Stimulated activated CD4-positive, alpha-beta T cell treated with anti-CD3 and anti-CD28 coated beads, TNF-alpha, amount 100 ng/mL, for 4 hours (primary cell): ENCODE measurements at places on chromosomes 12 and 14.

- DNase-seq, result no peak
These were observed 43.8 kb upstream of the PNMA1 start for GRCh38 chr14:73757876-73758391.

- no peak for DNase-seq
These were observed 82.7 kb upstream of the RPL10L start for GRCh38 chr14:46734286-46734685.

- DNase-seq, result no peak
These were observed 52.0 kb downstream of the CRACR2A start for GRCh38 chr12:3700861-3701260.

GRCh38 chr12:124603100-124603541, 35.7 kb upstream of the NCOR2 start:
- DNase-seq, result no peak

- DNase-seq, result no peak
These were observed 135.0 kb downstream of the NCOR2 start for GRCh38 chr12:124432376-124432775.

DNA sequence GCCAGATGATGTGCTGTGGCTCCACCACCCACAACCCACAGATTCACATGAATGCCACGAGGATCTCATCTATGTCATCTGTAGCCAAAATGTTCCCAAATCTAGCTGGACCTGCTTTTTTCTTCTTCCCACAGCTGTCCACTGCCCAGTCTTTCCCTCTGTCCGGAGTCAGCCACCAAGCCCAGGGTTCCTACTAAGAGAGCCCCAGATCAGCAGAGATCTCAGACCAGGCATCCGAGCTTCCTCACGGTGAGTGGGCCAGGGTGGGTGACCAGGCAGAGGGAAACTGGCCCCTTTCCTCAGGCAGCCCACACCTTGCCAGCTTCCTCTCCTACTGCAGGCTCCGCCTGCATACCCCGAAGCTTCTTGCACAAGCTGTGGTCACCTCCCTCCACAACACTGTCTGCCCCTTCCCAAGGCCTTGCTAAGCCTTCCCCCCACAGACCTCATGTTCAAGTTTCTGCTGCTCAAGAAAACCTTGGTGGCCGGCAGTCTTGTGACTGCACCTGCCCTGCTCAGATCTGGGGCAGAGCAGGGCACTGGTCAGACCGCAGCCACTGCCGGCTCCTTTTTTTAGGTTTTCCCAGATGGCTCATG, 81.4 kb downstream of the ACTN1 start:
- DNase-seq, result no peak

DNA sequence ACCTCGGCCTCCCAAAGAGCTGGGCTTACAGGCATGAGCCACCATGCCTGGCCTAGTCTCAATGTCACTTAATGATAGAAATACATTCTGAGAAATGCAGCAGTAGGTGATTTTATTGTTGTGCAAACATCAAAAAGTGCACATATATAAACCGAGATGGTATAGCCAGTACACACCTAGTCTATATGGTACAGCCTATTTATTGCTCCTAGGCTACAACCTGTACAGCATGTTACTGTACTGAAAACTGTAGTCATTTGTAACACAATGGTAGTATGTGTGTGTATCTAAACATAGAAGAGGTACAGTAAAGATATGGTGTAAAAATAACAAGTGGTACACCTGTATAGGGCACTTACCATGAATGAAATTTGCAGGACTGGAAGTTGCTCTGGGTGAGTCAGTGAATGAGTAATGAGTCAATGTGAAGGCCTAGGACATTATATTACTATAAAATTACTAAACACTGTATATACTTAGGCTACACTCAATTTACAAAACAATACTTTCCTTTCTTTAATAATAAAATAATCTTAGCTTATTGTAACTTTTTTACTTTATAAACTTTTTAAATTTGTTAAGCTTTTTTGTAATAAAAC, 166.7 kb upstream of the SYT1 start:
- DNase-seq, result no peak

DNA sequence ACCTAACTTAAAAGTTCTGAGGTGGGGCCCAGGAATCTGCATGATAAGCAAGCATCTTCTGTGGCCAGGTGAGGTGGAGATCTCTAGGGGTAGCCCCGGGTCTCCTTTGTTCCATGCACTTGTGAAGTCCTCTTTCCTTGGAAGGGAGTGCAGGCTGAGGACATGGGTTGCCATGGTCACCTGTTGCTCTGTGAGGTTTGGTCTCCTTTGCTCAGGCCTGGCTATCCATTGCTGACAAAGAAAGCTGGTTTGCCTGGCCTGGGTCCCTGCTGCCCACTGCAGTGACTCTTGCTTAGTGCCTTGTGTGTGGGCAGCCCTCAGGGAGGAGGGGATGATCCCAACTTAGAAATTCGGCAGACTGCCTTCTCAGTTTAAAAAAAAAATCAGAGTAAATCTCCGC, 11.1 kb downstream of the NRXN3 start:
- no peak for DNase-seq

DNA sequence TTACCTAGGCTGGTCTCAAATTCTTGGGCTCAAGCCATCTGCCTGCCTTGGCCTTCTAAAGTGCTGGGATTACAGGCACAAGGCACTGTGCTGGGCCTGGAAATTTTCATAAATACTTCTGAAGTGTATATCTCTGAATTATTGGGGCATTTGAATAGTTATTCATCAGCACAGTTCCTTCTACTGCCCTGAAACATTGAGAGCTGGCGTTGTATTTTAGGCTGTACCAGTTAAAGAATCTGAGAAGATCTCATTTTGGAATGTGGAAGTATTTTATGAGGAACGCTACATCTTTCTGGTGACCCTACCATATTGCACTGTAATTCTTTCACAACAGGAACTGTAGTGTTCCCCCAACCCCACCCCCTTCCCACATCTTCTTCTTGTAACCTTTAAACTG, 349.0 kb upstream of the RGS6 start:
- DNase-seq, result no peak

DNA sequence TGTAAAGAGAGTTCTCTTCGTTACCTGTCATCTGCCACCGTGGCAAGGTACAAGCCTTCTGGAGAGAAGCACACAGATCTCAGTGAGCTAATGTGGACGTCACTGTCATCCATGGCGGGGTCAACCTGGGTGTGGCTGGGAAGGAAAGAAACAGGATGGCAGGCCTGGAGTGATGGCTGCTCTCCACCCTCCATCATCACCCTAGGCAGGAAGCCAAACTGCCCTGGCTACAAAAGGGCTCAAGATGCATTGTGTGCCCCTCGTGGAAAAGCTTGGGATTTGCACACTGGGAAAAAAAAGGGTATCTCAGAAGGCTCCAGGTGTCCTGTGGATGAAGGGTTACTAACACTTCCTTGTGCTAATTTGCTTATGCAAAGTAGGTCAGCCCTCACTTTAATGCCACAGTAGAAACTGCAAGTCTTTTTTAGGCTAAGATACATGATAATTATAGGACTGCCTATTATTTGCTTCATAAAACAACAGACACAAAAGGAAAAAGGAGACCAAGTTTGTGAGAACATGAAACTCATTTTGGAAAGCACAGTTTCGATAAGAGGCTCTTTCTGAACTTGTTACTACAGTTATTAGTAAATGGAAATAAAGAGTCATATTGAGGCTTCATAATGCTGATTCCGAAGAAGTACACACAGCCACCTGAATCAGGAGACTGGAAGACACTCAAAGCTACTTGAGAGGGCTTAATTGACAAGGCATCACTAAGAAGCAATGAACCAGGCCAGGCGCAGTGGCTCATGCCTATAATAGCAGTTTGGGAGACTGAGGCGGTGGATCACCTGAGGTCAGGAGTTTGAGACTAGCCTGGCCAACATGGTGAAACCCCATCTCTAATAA, 18.9 kb downstream of the RFC5 start:
- DNase-seq, result no peak

- no peak for DNase-seq
These were observed 25.4 kb upstream of the ATXN2 start for GRCh38 chr12:111624540-111624939.

DNA sequence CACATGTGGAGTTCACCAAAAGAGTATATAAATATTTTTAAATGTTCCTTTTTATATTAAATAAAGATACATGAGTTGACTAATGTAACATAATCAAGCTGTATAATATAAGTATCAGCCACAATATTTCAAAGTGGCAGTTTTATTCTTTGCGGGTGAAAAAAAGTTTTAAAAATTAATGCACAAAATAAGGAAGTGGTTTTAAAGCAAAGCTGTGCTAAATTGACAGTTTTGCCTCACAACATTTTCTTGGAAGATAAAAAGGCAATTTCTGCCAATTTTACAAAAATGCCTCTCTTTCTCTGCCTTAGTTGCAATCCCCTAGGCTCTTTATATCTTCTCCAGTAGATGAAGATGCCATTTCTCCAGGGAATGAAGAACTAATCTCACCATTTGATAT, 719.1 kb downstream of the C12orf50 start:
- DNase-seq, result no peak

DNA sequence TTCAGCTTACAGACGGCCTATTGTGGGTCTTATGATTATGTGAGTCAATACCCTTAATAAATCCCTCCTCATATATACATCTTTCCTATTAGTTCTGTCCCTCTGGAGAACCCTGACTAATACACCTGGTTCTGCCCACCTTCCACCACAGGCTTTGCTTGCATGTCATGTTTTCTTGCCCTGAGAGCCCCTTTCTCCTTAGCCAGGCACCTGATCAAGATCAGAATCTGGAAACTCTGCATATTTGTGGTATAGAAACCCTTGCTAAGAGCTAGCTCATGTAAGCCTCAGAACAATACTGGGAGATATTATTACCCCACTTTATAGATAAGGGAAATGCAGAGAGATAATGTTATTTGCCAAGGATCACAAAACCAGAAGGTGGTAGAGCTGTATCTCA, 52.9 kb upstream of the JDP2 start:
- no peak for DNase-seq

DNA sequence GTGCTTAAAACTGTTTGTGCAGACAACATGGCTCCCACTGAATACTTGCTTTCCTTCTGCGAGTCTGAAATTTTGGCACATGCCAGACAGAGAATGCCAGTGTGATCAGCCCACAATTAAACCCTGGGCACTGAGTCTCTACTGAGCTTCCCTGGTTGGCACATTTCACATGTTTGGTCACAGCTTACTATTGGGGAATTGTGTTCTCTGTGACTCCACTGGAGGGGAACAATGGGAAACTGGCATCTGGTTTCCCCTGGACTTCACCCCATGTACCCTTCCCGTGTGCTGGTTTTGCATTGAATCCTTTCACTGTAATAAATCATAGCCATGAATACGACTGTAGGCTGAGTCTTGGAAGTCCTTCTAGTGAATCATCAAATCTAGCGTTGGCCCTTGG, 64.9 kb downstream of the EFCAB11 start:
- no peak for DNase-seq

DNA sequence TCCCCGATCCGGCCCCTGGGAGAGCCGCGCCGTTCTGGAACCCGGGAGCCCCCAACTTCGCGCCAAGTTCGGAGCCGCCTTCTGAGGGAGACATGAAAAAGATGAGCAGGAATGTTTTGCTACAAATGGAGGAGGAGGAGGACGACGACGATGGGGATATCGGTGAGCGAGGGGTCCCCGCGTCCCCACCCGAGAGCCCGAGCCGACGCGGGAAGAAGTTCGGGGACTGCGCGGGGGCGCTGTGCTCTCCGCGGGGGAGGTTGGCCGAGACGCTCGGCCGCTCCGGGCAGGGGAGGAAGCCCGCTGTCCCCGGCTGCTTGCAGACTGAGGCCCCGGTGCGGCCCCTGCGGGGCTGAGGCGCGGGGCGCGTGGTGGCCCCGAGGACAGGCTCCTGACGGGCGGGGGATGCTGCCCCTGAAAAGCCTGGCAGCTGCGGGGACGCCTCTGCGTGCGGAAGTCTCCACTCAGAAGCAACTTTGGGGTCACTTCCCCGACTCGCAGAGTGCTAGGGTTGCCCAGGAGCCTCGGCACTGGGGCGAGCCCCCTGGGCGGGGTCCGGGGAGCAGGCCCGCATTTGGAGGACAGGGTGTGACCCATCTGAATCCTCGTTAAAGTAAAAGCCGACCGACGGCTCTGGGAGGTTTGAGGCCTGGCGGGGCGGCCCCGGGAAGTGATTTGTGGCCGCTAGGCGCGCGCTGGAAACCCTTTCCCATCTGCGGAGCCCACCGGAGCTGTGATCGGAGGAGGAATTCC, 511 bp downstream of the ANO6 start:
- peak; percentile 26 for DNase-seq

GRCh38 chr12:7972734-7973456, 36.9 kb upstream of the SLC2A3 start:
- no peak for DNase-seq

- no peak for DNase-seq
These were observed 28.6 kb upstream of the SLC6A13 start for GRCh38 chr12:291153-291723.

DNA sequence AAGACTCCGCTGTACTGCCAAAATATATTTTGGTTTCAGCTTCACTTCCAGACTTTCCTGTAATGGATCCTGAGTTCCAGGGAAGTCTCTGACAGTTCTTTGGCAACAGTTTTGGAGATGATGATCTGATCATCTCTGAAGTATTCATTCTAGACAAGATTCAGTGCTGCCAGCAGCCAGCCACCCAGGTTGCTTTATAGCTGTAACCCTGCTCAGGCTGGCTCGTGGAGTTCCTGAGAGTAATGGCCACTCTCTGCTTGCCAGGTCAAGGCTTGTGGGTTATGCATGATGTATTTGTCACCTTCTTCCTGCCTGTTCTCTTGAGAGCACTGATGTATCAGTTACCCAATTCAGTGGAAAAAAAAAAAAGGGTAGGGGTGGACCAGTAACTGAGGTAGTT, 124.3 kb downstream of the PPHLN1 start:
- no peak for DNase-seq

DNA sequence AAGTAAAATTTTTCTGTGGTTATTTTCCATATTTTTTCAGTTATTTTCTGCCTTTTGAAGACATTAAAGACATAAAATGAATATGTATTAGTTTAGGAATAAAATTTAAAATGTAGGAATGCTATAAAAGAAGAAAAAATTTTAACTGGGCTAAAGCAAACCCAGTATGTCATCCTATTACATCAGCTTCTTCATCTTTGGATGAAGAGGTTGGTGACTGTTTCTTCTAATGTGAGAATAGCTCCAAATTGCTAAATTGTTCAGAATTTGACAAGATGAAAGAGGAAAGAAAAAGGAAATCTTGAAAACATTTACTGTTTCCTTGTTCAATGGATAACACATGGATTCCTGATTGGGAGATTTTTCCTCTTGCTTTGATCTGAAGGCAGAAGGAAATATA, 52.7 kb upstream of the PZP start:
- no peak for DNase-seq

DNA sequence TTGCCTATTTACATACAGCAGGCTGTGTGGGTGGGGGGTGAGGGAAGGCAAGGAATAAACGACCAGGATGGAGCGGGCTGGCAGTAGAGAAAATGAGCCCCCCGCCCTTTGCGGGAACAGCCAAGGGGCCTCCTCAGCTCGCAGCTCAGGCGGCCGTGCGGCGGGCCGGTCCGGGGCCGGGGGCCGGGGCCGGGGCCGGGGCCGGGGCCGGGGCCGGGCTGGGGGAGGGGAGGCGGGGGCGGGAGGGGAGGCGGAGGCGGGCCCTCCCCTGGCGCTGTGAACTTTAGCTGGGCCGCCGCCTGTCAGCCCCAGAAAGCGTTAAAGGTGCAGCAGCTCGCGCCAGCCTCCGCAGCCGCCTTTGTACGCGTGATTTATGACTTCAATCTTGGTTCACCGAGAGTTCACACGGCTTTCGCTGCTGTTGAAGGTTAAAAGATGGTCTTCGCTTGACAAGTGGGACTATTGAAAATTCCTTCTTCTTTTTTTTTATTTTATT, 28.8 kb downstream of the HOXC4 start:
- peak; percentile 22 for DNase-seq
